Activated CD4-positive, CD25-positive, alpha-beta regulatory T cell treated with anti-CD3 and anti-CD28 coated beads, Interleukin-2, amount 50 U/mL, for 72 hours (primary cell): ENCODE measurements at places on chromosomes 3 and 15.

DNA sequence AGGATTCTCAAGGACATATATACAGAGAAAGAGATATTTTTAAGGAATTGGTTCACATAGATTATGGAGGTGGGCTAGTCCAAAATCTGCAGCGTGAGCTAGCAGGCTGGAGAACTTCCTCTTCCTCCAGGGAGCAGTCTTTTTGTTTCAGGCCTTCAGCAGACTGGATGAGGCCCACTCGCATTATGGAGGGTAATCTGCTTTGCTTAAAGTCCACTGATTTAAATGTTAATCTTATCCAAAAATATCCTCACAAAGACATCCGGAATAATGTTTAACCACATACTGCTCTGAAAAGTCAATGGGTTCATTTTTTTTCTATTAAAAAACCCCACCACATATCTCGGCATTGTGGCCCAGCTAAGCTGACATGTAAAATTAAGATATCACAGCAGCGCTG lies 22.2 kb upstream of the NRROS start:
- no peak for DNase-seq

- DNase-seq = no peak
These were observed 20.1 kb downstream of the KBTBD8 start for GRCh38 chr3:67018105-67018788.

DNA sequence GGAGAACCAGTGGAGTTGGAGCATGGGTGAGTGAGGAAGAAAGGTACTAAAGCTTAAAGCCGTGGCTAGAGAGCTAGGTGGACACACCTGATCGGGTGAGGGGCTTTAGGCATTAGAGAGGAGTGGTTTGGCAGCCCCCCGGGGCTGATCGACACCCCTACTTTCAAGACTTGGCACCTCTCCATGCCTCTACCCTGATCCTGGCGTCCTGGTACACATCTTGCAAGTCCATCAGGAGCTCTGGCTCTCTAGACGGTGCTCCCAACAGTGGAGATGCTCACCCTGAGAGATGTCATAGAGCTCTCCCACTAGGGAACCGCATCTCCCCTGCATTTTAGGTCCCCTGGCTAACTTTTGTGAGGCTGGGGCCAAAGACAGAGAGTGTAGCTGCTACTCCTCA lies 98.1 kb downstream of the XXYLT1 start:
- DNase-seq = no peak

GRCh38 chr3:60268123-60268522 lies 983.1 kb downstream of the FHIT start:
- no peak for DNase-seq

- DNase-seq = no peak
These were observed 116.7 kb upstream of the LPP start for GRCh38 chr3:188037195-188037718.

DNA sequence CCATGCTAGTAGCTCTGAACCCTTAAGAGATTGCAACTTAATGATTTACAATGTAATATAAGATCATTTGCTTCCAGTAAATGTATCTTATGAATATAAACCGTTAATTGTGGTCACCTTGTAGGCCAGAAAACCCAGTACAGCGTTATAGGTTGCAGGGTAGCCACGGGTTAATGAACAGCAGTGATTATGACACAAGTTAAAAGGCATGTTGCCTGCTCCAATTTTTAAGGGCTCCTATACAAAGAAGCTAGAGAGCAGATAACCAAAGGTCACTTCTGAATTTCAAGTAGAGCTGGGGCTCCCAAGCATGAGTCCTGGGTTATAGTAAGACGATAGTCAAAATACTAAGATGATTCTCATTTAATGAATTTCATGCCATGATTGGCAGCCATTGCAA lies 13.5 kb downstream of the GUCA1C start:
- DNase-seq = no peak

GRCh38 chr3:151276687-151277042 lies 1.7 kb downstream of the P2RY14 start:
- DNase-seq = no peak

DNA sequence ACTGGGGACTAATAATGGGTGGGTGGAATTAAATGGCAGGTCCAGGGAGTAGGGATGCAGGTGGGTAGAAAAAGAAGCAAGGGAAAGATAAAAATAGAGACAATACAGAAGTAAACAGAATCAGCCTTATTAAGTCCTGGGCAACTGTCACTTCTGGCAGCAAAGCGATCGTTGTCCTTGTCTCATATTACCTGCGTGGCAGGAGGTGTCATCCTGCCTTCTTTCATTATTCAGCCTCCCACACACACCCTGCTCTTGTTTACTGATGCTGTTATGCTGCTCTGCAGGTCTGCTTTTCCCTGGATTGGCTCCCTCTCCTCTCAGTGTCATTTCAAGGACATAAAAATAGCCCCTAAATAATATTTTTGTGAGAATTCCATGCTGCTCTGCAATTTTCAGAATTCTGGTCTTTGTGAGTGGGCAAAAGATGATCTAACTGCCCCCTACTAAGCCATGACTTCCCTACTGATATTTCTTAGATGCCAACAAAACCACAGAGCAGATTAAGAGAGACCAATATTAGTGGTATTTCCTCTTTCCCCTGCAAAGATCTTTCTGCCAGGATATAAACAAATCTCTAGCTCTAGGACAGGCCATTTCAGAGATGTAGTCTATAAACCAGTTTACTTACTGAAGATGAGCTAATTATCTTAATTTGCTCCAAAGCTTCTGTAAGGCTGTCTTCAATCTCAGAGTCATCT lies 8.5 kb downstream of the VEPH1 start:
- DNase-seq = no peak

- DNase-seq = peak; percentile 56
These were observed 777 bp downstream of the RNU5B-1 start for GRCh38 chr15:65305150-65305758.

DNA sequence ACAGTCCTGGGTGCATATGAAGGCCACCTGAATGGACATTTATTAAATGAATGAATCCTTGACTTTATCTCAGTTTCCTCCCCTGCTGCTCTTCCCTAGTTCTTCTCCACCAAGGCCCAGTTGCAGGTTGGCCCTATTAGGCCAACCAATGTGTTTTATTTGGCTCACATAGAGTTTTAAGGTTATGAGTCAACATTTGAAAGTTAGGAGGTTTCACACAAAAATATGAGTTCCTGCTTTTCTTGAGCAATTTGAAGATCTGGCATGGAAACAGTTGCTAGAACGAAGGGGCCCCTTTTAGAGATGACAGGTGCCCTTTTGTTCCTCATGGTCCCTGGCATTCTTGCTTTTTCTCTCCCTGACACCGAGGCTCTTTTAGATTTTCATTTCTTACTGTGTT lies 83.0 kb upstream of the PDZRN3 start:
- DNase-seq = no peak

DNA sequence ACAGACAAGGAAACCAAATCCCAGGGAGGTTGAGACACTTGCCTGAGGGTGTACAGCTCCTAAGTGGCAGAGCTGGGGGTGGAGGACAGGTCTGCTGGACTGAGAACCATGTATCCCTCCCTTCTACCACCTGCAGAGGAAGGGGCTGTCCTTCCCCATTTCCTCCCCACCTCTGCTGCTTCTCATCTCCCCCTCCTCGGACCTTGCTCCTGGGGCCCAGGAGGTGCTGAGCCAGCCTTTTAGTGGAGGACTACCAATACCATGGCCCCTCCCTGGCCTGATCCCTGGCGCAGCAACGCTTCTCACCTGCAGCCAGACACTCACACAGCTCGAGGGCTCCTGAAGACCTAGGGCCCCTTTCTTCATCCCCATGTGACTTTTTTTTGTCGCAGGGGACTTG lies 50.4 kb downstream of the IDH2 start:
- DNase-seq = no peak

GRCh38 chr3:139518306-139518705 lies 21.2 kb downstream of the RBP1 start:
- no peak for DNase-seq
